ENCODE measurements at places on chromosomes 11 and 22.

DNA sequence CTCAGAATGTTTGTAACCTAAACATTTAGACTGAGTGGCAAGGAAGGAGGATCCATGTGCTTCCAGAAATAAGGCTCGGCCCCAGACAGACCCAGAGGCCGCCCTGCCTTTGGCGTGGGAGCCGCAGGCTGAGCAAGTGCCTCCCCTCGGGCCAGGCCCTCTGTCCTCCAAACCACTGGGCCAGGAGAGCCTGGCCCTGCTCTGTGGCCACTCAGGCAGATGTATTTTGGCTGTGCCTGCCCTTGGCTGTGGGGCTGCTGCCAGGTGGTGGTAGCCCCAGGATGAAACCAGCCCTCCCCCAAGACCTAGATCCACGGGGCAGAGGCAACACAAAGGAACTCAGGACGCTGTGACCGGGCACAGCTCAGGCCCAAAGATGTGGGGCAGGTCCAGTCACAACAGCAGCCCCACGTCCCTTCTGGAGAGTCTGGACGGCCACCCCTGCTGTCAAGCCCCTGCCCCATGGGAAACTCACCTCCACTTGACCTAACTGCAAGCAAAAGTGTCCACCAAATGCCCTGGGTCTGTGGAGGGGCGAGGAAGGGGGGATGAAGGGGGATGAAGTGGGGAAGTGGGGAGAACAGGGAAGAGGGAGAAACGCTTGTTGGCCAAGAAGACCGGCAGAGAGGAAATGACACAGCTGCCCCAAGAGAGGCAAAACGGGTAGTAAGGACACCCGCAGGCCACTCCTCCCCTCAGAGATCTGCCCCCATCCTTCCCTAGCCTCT lies 24.0 kb downstream of the PISD start:
- peak; percentile 94 for DNase-seq

DNA sequence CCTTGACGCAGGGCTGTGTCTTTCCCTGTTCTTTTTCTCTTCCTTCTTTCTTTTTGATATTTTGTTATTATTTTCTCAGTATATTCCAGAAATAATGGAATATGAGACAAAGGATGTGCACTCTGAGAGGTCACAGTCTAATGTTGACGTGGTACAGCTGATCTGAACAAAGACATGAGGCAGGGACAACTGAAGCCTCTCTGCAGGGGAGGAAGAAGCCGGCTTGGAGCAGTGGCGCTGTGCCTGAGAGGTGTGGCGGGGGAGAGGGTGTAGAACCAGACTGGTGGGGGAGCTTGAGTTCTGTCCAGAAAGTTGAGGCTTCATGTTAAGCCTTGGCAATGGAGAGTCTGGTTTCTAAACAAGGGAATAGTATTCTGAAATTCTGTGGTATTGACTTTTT lies 34.7 kb downstream of the ADAMTS15 start:
- DNase-seq = no peak

DNA sequence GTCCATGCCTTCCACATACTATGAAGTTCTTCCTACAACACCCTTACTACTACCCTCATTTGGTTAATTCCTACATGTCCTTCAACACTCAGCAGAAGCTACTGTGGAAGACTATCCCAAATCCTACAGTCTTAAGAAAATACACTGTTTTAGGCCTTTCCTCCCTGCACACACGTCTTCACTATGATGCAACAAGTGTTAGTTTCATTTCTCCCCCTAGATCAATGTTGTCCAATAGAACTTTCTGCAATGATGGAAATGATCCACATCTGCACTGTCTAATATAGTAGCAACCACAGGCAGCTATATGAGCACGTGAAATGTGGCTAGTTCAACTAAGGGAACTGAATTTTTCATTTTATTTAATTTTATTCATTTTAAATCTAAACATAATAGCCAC lies 46.7 kb upstream of the CCDC34 start:
- DNase-seq = no peak

DNA sequence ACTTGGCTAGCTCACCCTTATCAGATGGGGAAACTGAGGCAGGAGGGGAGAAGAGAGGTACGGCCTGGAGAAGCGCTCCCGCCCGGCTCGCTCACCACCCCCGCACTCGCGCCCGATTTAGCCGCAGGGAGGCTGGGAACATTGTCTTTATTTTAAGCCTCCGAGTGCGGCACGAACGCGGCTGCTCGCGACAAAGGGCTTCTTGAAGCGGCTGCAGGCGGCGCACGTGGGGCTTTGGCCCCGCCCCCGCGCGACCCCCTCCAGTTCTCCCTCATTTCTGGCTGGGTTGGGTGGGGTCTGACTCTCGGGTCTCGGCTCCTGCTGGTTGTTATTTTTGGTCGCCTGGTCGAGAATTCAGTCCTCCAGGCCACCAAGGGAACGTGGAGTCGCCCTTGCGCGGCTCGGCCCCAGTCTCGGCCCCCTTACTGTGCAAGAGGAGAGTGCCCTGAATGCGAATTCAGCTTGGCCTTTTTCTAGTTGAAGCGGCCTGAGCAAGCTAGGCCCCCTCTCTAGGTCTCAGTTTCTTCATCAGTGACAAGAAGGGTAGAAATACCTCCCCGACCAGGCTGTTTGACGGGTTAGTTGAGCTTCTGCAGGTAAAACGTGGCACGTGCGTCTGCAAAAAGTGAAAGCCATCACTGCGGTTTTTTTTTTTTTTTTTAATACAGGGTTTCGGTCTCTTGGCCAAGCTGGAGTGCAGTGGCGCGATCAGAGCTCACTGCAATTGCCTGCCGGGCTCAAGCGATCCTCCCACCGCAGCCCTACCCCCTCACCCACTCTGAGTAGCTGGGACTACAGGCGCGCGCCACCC lies 2.6 kb upstream of the CHRM1 start:
- DNase-seq = peak; percentile 36

DNA sequence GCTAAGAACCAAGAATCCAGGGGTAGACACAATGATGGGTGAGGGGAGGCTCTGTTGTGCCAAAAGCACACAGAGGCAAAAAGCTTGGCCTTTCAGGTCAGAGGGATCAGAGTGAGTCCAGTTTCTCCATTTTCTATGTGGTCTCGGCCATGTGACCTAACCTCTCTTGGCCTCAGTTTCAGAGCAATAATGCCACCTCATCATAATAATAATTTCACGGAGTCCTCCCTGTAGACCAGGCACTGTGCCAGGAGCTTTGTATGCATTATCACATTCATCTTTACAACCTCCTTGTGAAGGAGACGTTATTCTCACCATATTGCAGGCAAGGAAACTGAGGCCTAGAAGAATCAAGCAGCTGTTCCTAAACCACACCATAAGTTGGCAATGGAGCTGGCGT lies 120.2 kb downstream of the WT1 start:
- no peak for DNase-seq

DNA sequence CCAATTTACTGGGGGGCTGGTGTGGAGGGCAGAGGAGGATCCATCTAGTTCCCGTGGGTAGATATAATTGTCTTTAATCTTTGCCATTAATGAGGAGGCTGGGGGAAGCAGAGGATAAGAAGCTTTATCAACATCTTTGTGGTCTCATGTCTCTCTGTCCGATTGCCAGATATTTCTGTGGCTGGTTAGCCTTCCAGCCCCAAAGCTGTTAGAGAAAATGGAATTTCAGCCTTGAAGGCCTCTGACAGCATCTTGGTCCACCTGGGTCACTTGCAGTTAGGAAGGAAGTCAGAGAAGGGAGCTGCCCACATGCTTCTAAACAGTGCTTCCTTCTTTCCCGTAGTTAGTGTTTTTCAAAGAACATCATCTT lies 56.9 kb downstream of the ABTB2 start:
- peak; percentile 44 for DNase-seq

DNA sequence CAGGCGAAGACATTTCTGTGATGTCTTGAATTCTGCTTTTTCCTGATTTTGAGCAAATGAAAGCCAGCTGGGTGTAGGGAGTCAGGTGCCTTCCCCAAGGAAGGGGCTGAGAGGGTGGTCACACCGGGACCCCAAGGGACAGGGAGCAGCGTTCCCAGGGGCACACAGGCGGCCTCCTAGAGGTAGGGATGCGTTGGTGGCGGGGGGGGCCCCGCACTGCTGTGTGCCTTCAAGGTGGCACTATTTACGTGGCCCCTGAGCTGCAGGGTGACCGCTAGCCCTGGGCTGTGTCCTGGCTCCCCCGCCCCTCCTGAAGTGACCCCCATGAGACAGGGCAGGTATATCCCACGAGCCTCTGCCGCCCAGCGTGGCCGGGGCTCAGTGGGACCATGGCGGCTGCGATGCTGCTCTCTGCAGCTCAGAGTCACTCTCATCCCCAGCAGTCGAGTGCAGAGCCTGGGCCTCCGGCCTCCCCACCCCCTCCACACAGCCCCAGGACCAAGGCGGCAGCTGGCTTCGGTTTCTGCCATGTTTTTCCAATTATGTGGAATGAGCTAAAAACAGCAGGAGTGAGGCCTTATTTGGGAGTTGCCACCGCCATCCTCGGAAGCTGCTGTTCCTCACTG lies 60.9 kb downstream of the LRP5 start:
- DNase-seq = no peak

DNA sequence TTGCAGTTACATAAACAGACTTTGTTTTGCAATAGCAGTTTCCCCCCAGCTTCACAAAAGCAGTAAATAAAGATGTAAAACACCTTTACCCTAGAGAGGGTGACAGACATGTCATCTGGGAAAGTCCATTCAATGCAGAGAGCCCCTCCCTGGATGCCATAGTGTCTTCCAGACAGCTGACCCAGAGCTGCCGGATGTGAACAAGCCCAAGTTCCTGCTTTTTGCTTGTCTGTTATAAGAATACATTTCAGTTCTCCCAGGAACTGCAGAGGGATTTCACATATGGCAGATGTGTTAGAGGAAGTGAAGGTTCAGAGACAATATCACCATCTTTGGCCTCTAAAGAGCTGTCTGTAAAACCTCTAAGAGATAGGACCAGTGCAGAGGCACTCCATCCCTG lies 48.9 kb downstream of the RELT start:
- no peak for DNase-seq

- peak; percentile 0 for DNase-seq
These were observed at the start of gene NOX4 for GRCh38 chr11:89490981-89491690. NOX4 (minus strand) TSS chr11:89491375; CDS start chr11:89491246, 129 bp downstream.

DNA sequence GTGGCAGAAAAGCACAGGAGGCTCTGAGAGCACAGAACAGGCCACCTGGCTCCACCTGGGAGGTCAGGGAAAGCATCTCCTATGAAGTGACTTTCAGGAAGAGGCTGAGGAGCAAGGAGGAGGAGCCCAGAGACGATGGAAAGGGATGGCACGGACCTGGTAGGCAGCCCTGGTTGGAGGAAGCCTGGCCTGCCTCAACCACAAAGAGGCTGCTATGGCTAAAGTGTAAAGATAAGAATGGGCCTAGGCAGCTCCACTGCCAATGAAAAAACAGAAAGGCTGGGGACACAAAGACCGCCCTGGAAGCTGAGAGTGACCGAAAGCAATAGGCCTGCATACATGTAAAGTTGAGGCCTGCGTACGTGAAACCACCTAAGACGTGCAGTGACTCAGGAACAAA lies 31.2 kb upstream of the ETS1 start:
- peak; percentile 55 for DNase-seq

- no peak for DNase-seq
These were observed 63.9 kb downstream of the RPL27A start for GRCh38 chr11:8746331-8746974.

GRCh38 chr22:50581950-50582492 lies 628 bp downstream of the CHKB start:
- peak; percentile 49 for DNase-seq

- DNase-seq = peak; percentile 98
These were observed 80.7 kb upstream of the PPARA start for GRCh38 chr22:46069521-46070214.

DNA sequence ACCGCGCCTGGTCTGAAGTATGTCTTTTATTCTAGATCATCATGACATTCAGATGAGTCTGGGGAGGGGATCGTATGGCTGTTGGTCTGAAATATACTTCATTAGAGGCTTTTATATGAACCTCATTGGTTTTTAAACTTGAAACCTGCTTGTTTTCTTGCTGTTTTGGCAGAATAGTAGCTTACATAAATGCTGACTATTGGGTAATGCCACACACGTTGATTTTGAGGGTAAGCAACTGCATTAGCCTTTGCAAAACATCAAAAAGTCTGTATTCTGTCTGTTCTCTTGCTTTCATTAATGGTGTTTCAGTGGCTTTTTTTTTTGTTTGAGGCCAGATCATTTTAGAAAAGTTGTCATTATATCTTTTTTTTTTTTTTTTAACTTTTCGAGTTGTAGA lies 14.2 kb downstream of the PPME1 start:
- no peak for DNase-seq

DNA sequence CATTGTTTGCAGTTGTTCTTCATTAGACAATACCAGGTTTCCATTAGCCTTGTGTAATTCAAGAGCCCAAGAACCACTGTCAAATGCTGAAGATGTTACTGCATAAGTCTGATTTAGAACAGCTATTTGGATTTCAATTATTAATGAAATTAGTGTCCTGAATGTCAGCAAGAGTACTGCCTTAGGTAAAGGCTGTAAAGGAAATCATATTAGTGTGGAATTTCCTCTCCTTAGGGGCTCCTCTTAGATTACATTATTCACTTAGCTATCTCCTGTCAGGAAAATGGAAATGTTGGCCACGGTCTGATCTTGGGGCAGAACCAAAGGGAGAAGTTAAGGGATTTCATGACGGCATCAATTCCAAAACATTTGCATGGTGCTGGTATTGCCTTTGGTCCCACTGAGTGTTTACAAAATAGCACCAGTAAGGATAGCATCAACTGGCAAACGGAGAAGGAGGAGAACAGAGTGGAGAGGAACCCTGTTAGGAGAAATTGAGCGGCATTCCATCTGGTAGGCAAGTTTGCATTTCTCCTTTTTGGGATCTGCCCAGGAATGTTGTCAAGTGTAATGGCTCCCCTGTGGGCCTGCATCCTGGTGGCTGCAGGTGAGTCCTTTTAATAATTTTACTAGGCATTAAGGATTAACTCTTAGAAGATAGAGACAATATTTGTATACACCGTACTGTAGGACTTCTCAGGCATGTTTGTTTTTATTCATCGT lies at the start of gene HTR3B:
HTR3B (plus strand) TSS at position 418 of the 723 bp plus-strand sequence; CDS start at position 556, 138 bp downstream.
- DNase-seq = no peak

GRCh38 chr11:132873841-132874240 lies 658.5 kb downstream of the OPCML start:
- DNase-seq = no peak

DNA sequence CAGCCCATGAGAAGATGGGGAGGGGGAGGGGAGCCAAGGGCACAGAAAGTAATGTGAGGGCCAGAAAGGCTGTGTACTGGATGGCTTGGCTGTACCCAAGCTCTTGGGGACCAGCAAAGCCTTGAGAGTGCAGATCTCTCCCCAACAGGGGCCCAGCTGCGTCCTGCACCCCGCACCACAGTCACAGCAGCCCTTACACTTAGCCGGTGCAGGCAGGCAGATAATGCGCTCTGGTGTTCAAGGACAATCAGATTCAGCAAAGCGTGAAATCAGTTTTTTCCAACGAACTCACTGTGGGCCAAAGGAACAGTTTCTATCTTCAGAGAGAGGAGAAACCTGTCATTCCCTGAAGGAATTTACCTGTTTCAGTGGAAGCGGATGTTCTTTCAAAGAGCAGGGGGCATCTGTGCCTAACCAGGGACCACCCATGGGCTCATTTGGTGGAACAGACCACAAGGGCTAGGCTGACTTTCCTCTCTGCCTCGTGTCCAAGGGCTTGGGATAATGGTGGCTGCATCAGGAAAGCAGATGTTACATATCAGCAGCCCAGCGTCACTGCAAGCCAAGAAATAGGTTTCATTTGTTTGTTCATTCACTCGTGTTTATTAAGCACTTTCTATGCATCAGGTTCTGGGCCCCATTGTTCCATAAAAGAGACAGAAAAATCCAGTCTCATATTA lies 81.2 kb upstream of the SPON1 start:
- DNase-seq = no peak

Data from hematopoietic multipotent progenitor cell treated with erythropoietin and hydrocortisone succinate and interleukin-3 and kit ligand, for 4 days (in vitro differentiated cells).